ENCODE measurements at places on chromosomes 6 and 20.

- no peaks in the 10 kb centered on the region for H3K27me3 ChIP-seq
- DNase-seq, result no peak
- H3K27ac ChIP-seq, result no peak overlapping the region
- no peaks in the 10 kb centered on the region for H3K36me3 ChIP-seq
These were observed 5.5 kb downstream of the HLA-DQA1 start for GRCh38 chr6:32642720-32643106.

DNA sequence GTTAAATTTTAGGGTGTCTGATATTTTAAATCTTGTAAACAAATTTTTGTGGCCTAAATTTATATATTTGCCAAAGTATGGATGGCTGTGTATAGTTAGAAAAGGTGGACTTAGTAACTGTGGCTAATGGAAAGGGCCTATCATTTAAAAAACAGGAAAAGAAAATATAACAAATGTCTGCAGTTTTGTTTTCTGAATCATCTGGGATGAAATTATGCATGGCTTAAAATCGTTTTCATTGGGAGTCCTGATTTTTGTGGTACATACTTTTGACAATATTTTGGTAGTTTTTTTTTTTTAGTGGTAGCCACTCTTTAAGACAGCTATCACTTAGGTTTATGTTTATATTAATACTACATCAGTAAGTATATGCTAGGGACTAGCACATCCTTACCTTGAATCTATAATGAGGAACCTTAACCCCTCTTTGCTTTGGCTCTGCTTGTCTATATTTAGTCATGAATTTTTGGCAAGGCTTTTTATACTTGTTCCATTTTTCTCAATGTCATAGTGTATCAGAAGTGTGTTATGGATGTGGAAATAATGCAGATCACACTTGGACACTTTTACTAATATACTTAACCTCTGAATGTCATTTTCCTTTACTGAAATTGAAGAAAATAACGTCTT is 5.6 kb downstream of the ARID1B start:
- DNase-seq, result no peak
- no peaks in the 10 kb centered on the region for H3K27me3 ChIP-seq
- H3K27ac ChIP-seq, result peak overlapping the region; percentile 100
- H3K36me3 ChIP-seq, result no peaks in the 10 kb centered on the region

- no peak overlapping the region for H3K27ac ChIP-seq
- DNase-seq, result no peak
- no peaks in the 10 kb centered on the region for H3K27me3 ChIP-seq
- no peaks in the 10 kb centered on the region for H3K36me3 ChIP-seq
These were observed 136.3 kb upstream of the PRDM1 start for GRCh38 chr6:105949869-105950268.

DNA sequence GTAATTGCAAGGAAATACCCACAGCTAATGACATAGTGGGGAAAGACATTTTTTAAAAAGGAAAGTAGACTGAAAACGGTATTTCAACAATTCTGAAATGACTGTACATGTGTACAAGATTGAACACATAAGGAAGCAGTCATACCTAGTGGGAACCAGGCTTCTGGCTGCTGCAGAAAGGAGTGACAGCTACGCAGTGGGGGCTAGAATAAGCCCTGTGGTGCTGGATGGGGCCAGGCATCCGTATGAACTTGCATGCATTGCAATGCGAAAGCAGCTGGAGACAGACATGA is 54.9 kb upstream of the GPR31 start:
- DNase-seq, result no peak
- H3K27me3 ChIP-seq, result no peaks in the 10 kb centered on the region
- H3K36me3 ChIP-seq, result no peaks in the 10 kb centered on the region
- H3K4me1 ChIP-seq, result no peaks in the 10 kb centered on the region

- peaks cover 39% of the 10 kb centered on the region for H3K4me1 ChIP-seq
- no peak overlapping the region for H3K27ac ChIP-seq
- no peak overlapping the region for H3K4me3 ChIP-seq
- H3K27me3 ChIP-seq, result no peaks in the 10 kb centered on the region
These were observed 179.6 kb downstream of the MCHR2 start for GRCh38 chr6:99814230-99814928.
